Activated naive CD4-positive, alpha-beta T cell treated with Interleukin-2 at 50 U/mL for 16 hours (primary cell): ENCODE measurements at places on chromosomes 5 and 9.

GRCh38 chr9:21902136-21902535, 92.1 kb downstream of the CDKN2A start:
- no peak for DNase-seq

GRCh38 chr9:76691517-76692313, 72.5 kb upstream of the PCA3 start:
- DNase-seq, result no peak

- no peak for DNase-seq
Observed at GRCh38 chr5:167877114-167877722, 414.2 kb upstream of the WWC1 start.

DNA sequence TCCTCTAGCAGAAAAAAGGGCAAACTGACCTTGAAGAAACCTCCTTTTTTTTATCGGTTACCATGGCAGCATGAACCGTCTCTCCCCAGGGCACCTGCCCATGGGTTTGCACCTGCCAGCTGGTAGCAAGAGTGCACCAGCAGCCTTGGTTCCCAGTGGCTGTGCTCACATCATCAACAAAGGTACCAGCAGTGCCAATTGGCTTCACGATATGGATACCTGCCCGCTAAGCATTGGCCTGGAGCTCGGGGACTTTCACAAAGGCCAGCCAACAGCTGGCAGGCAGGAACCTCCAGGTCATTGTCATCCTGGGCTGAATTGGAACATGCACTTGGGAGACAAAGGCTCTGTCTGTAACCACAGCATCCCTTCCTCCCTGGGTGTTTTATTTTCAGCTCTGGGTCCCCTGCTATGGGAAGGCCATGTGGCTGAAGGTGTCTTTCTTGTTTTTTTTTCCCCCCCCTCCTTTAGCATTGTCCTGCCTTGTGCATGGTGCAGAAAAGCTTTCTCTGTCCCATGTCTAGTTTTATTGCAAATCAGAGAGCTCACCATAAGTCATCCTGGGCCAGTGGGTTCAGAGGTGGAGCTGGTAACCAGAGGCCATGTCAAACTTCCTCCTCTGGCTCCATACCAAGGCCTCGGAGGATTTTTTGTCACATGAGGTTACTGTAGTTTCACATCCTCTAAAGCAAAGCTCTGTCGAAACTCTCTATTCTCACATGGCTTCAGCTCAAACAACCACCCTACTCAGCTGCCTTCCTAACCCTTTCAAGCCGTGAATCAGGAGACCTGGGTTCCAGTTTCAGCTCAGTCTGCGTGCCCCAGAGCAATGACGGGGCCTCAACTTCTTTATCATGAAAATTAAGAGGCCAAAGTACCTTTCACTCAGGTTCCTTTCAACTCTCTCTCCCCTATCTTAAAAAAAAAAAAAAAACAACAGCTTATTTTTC, 145.5 kb upstream of the MAP3K1 start:
- peak; percentile 33 for DNase-seq

- no peak for DNase-seq
Observed at GRCh38 chr5:39558541-39558940, 133.8 kb upstream of the DAB2 start.

DNA sequence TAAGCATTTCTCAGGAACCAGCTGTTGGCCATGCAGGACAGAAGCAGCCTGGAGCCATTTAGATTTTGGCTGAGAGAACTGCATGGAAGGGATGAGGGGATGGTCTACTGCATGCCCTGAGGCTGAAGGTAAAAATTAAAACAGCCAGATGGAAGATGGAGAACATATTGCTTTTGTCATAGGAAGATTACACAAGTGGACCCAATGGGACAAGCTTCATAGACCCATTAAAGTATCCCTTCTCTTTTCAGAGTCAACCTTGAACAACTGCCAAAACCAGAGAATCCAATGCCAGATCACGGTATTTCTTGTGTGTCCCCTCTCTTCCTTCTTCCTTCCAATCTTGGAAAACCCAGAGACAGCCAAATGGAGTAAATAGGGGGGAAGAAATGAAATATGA, 253.4 kb downstream of the NR2F1-AS1 start:
- no peak for DNase-seq

- no peak for DNase-seq
Observed at GRCh38 chr5:10069637-10070313, 179.9 kb downstream of the ATPSCKMT start.

DNA sequence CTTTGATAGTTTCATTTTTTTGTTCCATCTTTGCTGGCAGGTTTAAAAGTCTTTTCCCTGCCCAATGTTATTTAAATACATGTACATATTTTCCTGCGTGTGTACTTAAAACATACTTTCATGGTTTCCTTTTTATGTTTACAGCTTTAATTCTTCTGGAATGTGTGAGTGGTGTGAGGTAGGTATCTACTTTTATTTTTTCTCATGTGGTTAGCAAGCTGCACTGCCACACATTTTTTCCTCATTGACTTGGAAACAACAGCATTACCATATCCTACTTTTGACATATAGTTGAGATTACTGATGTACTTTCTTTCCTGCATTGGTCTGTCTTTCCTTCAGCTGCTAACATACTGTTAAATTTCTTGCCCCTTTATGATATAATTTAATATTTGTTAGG, 51.4 kb upstream of the COL15A1 start:
- no peak for DNase-seq

GRCh38 chr5:95784514-95785302, 37.8 kb downstream of the GLRX start:
- no peak for DNase-seq
